ENCODE measurements at places on chromosomes 11 and 22. TPM values are rescaled to one million over a fixed set of nuclear protein-coding genes. Genes with fewer than 3 reads are reported as not detected.
A peak's percentile ranks its signal among the peaks of the same experiment; 100 is the strongest.

- DNase-seq: peak; percentile 80
These were observed 65.0 kb downstream of the PARVB start for GRCh38 chr22:44088976-44089570.

GRCh38 chr22:39146256-39147101 lies 6.0 kb downstream of the CBX7 start:
- DNase-seq: no peak

DNA sequence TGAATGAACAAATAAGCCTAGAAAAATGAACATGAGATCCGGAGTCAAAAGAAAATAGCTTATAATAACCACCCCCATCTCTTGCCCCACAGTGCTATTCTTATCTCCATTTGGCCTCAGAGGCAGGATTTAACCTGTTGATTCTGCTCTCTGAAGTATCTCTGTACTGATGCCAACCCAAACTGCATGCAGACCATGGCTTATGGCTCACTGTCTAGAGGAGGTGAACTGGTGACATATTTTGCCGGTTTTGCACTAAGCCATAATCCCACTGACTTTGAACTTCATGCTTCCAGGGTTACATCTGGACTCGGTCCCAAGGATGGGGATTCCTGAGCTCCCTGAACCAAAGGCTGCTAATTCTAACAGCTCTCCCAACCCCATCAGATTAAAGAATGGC lies 397.1 kb downstream of the TENM4 start:
- DNase-seq: no peak

- no peak for DNase-seq
These were observed 13.4 kb downstream of the IL18 start for GRCh38 chr11:112150517-112150916.

DNA sequence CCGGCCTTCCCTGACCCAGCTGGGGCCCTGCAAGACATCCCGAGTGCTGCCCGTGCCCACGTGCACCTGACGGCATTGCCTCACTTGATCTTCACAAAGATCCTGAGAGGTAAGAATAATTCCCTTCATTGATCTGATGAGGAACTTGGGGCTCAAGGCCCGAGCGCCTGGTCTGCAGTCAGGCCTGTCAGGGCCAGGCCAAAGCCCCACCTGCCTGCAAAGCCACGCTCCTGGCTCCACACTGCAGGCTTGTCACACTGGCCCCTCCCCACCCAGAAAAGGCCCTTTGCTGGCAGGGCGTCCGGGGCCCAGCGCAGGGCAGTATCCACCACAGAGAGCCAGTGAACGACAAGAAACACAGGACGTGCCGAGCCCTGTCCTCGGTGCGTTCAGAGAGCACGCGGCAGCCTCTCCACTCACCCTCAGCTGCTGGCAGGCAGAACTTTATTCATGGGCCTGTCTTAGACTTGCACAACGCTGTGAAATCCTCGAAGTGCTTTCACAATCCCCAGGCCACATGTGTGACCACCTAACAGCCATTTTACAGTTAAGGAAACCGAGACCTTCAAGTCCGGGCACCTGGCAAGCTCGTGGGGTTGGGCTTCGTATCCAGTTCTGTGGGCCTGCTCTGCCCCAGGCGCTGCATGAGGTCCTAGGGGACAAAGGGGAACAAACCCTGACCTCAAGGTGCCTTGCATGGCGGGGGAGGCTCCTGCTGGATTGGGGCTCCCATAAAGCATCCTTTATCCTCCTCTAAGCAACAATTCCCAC lies 14.8 kb downstream of the KIAA0930 start:
- no peak for DNase-seq

DNA sequence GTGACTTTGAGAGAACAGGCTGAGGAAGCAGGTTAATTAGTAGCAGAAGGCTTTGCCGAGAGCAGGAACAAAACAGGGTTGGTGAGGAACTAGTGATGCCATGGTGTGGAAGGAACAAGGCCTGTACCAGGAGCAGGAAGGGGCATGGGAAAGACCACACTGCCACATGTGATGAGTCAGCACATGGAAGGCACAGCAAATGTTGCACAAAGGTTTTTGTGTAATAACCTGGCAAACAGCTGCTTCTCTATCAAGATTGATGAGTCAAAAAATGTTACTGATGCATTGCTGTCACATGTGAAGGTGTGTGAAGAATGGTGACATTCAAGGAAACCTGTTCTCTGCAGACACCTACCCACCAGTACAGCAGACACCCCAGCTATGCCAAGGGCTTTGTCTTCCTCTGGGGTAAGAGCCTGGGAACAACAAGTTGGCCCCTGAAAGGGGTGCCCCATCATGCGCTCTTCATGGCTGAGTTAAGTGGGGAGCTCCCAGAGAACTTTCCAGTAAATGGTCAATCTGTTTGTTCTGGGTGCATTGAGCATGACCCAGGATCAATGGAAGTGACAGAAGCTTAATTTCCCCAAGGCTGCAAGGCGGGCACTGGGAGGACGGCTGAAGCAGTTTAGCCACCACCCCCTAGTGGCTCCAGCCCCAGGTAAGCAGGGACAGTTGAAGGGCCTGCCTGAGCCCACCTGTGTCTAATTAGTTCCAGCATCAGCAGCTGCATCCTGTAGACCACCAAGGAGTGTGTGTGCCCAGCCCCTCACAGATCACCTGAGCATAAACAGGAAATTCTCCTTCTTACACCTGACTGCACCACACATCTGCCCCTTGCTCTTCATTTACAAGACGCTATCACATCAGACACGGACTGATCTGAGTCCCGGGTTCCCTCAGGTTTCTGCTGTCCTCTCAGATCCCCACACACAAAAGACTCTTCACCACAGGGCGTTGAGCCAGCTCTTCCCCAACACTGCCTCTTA lies 47.6 kb downstream of the GGTLC2 start:
- DNase-seq: no peak

GRCh38 chr11:126162306-126163030 lies 49.0 kb downstream of the RPUSD4 start:
- DNase-seq: no peak

- DNase-seq: no peak
These were observed 16.1 kb upstream of the CHRM4 start for GRCh38 chr11:46407635-46408034.

- peak; percentile 70 for DNase-seq
These were observed 40.4 kb upstream of the AKIP1 start for GRCh38 chr11:8870411-8871170.

DNA sequence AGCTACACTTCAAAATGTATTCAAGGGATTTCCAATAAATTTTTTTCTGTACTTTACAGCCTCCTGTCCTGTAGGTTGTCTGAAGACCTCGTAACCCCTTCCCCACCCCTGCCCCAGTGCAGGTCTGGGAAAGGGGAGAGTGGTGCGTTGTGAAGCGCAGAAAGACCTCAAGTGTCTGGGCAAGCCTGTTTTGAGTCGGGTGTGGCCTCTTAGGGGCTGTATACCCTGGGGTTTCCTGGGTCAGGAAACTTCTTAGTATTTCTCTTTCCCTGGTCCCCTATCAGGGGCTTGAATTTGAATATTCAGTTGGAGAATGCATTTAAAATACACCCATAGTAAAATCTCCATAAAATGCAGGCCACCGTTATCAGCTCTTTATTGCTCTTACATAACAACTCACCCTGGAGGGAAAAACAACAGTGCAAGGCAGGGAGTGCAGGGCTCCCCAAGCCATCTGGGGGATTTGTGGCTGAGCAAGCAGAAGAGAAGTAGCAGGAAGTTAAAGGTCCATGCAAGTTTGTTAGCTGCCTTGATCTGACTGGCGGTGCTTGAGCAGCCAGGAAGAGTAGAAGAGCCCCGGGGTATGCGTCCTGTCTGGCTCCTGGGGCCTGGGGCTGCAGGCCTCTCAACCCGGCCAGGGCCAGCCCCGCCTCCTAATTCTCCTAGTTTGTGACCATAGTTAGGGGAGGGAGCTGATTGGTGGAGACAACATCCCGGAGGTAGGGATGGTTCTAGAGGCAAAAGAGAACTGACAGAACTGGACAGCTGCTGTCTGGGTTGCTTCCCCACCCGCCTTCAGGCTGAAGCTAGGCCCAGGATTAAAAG lies 25.7 kb downstream of the ARHGAP1 start:
- peak; percentile 68 for DNase-seq

GRCh38 chr11:78525720-78526119 lies 48.9 kb downstream of the NARS2 start:
- no peak for DNase-seq

DNA sequence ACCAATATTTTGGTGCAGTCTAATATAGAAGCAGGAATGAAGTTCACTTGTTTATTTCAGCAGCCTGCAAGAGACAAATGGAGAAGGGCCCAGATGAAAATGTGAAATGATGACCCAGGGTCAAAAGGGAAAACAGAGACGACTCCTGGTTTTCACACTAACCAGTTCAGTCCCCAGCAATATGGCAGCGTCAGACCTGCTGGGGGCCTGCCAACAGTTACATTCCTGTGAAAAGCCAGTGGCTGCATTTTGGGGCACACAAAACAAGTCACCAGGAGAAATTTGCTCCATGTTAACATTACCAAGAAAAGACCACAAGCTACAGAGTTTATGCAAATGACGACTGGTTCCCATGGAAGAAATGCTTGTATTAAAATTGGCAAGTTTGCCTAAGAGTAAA lies 80.2 kb downstream of the CCDC34 start:
- DNase-seq: peak; percentile 31

Gene NFRKB
- 12.3 TPM for total RNA-seq

DNA sequence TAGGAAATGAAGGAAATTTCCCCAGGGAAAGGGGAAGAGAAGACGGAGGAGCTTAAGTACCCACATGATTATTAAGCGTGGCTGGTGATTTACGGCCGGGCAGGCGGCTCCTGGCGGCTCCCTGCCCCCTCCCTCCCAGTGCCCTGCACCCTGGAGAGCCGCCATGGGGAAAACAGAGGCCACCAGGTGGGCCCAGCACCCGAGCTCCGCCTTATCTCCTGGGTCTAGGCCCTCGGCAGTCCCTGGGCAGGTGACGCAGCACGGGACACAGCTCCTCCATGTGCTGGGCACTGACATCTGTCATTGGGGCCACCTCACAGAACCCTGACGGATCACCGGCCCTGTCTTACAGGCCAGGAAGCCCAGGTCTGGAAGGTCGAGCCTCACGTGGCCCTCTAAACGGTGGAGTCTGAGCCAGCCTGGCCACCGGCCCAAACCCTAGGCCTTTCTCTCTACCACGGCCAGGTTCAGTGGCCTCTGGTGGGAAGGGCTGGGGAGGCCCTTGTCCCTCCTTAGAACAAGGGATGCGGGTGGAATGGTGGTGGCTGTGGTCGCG lies 60.2 kb upstream of the PPARA start:
- DNase-seq: peak; percentile 72

Gene TMPRSS13
- total RNA-seq: 0.15 TPM
